ENCODE measurements at places on chromosomes 6 and 20.

GRCh38 chr6:145047891-145048290, 687.4 kb downstream of the EPM2A start:
- no peak for DNase-seq

DNA sequence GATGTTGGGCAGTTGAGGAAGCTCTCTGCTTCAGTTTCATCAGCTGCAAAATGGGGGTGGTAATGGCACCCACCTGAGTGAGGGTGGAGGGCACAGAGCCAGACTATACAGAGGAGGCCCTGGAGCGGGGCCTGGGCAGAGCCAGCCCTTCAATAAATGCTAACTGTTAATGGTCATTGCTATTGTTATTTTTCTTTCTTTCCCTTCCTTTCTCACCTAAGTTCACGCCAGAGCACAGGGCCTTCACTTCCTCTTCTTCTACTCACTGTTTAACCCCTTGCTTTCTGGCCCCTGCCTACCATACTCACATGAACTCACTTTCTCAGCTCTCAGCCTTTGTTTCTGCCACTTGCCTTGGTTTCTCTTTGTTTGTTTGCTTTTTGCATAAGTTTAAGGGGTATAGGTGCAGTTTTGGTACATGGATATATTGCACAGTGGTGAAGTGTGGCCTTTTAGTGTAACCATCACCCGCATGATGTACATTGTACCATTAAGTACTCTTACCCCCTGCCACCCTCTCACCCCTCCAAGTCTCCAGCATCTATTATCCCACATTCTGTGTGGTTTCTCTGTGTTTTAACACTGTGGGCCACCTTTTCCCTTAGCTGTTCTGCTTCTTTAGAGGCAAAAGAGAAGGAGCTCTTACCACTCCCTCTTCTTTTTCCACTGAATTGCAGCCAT, 7.5 kb upstream of the RREB1 start:
- DNase-seq, result no peak

GRCh38 chr6:74805916-74806696, 399.7 kb downstream of the COL12A1 start:
- DNase-seq, result no peak

- no peak for DNase-seq
Observed at GRCh38 chr20:48818481-48818987, 9.3 kb downstream of the PREX1 start.

DNA sequence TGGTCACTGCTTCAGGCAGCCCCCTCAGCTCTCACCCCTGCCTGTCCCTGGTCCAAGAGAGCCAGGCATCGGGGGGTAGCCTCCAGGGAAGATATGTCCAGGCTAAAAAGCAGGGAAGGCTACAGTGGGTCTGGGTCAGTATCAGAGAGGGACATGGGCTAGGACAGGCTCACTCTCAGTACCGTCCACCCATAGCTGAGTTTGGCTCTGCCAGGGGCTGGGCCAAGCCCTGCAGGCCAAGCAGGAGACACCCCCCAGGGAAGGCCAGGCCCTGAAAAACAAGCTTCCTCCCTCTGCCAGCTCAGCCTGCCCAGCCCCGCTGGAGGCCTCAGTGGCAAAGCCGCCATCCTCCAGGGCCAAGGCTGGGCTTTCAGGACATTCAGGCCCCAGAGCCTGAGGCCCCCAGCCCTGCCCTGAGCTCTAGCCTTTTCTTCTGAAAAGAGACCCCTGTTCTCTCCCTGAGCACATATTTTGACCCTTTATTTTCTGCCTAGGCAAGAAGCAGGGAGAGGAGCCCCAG, 28.6 kb upstream of the TGM2 start:
- DNase-seq, result no peak

- DNase-seq, result no peak
Observed at GRCh38 chr6:139174961-139175360, 40.1 kb downstream of the HECA start.

- DNase-seq, result no peak
Observed at GRCh38 chr6:162116902-162117525, 610.6 kb downstream of the PRKN start.

GRCh38 chr6:137084865-137085617, 40.3 kb upstream of the IL20RA start:
- DNase-seq, result no peak

- no peak for DNase-seq
Observed at GRCh38 chr6:35050757-35051330, 90.3 kb downstream of the TCP11 start.

- no peak for DNase-seq
Observed at GRCh38 chr6:143368426-143368825, 82.1 kb downstream of the ADAT2 start.

DNA sequence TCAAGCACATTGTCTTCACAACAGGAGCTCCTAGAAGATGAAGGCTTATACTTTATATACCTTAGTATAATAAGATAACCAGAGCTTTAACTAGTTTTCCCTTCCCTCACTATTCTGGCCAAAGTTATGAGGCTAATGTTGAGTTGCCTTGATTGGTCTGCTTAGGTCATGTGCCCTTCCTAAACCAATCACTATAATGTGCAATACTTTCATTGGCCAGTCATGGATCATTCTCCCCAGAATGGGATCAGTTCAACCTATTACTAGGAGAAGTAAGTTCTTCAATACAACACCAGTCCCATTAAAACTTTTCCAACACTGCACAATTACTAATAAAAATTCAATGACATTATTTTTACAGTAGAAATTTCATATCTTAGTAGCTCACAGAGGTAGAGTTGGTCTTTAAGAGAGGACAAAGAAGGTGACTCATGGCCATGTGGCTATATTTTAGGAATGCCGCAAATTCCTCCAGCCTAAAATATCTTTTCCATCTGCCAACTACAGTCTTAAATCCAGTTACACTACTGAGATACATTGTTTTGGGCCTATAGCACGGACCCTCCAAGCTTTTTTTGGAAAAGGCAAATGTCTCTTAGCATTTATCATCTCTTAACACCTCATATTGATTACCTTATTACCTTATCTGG, 12.5 kb upstream of the POU3F2 start:
- no peak for DNase-seq

DNA sequence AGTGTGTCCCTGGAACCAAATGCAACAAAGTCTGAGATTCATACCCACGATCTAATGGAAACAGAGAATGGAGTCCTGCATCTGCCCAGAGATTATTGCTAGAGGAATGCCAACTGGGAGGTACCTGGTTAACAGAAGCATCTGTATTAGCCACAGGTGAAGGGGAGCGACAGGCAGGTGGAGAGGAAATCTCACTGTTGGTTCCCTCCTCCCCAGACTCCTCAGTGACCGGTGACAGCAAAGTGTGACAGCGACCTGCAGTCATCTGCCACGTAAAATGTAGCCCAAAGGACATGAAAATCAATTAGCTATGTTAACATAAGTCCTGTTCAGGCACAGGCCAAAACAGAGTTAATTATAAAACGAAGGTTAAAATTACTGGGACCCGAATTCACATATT, 336.6 kb downstream of the SYNE1 start:
- DNase-seq, result no peak

GRCh38 chr6:18997375-18997826, 610.3 kb downstream of the RNF144B start:
- DNase-seq, result no peak

DNA sequence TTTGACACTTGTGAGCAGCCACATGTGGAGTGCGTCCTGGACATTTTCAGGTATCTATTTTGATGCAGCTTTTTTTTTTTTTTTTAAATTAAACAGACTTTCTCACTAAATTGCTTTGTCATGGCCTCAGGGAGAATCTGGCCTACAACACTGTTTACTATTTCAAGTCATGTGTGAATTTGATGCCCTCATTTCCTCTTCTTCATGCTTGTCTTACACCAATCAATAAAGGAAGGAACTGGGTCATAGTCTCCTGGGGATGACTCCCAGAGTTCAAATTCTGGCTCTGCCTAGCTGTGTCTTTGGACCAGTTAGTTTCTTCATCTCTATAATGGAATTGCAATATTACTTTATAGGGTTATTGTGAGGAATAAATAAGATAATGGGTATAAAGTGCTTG, 554.1 kb downstream of the PRKN start:
- no peak for DNase-seq

DNA sequence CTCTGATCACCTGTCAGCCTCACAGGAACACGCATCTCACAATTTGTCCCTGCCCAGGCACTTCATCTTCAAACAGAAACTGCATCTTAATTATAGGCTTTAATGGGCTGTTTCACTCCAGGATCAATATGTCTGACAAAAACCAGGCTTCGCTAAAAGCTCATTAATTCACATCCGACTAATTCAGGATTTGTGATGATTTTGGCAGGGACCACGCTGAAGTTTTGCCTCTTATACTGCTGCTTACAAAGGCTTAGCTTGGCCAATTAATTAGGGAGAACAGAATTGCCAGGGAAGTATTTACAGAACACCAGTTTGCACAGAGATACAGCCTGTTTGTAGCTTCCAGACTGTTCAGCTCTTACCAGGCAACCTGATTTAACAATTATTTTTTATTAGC, 541.0 kb upstream of the SPTLC3 start:
- DNase-seq, result peak; percentile 37

- DNase-seq, result no peak
Observed at GRCh38 chr20:53914781-53915445, 155.5 kb downstream of the BCAS1 start.

DNA sequence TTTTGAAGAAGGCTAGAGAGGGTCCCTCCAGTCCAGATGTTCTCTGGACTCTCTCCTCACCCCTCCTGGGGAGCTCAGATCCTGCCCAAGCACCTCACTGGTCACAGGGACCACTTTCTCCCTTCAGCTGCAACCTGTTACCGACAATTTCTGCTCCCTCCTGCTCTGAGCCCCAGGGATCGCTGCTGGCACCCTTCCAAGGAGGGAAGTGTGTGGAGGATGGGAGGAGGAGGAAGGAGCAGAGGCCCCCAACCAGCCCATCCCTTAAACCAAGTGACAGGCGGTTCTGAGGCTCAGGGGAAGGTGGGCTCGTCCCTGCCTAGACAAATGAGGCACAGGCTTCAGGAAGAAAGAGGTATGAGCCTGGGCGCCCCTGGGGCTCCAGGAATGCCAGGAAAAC, 13.9 kb downstream of the PMEPA1 start:
- no peak for DNase-seq

GRCh38 chr6:15620611-15621010, 42.2 kb downstream of the DTNBP1 start:
- no peak for DNase-seq

- no peak for DNase-seq
Observed at GRCh38 chr6:77466451-77467437, 3.5 kb upstream of the HTR1B start.

GRCh38 chr6:87118054-87118453, 23.1 kb upstream of the CGA start:
- DNase-seq, result no peak

- DNase-seq, result no peak
Observed at GRCh38 chr20:3044336-3044965, 1.0 kb downstream of the GNRH2 start.

DNA sequence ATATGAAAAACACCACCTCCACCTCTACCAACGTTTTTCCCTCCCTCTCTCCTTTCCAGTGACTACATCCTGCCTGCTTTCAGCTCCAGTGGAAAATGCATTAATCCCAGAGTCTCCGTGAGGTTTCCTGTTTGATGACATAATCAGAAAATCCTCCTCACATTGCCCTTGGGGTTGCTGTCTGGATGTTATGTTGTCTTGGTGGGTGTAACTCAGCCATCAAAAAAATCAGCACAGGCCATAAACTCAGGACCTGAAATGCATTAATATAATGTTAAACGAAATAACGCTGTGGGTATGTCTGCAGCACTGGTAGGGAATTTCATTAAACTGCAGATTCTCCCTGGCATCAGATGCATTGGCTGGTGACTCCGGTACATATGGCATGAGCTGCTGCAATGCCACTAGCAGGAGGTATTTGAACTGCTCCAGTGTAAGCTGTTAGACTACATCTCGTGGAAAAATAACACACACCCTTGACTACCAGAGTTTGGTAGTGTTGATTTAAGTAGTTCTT, 297.8 kb downstream of the PRL start:
- no peak for DNase-seq

DNA sequence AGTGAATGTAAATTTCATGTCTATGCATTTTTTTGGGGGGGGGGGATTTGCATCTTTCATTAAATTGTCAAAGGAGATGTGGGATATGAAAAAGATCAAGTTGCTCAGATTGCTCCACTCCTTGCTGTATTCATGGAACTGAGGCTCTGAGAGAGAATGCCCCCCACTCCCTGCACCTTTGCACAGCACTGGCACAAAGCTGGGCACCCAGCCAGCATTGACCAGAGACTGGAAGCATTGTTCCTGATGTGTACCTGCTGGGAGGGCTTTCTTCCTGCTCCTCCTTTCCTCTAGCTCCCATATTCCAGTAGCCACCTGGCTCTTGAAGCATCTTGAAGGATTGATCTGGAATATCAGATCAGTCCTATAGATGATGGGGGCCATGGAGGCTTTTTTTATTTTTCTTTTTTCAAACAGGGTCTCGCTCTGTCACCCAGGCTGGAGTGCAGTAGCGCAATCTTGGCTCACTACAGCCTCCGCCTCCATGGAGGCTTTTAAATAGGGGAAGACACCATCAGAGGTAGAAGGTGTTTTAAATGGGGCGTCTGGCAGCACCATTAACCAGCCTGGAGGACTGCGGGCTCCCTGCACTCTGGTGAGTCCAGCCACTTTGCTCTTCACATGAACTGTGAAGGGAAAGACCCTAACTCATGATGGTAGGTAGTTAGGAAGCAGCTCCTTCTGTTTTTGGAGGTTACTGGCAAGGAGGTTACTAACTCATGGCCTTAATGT, 10.9 kb downstream of the DUSP15 start:
- no peak for DNase-seq

- no peak for DNase-seq
Observed at GRCh38 chr6:134199848-134200606, 117.9 kb downstream of the SGK1 start.

- no peak for DNase-seq
Observed at GRCh38 chr6:36677059-36677749, 1.3 kb upstream of the CDKN1A start.

GRCh38 chr6:87641065-87641692, 51.2 kb downstream of the ORC3 start:
- no peak for DNase-seq

DNA sequence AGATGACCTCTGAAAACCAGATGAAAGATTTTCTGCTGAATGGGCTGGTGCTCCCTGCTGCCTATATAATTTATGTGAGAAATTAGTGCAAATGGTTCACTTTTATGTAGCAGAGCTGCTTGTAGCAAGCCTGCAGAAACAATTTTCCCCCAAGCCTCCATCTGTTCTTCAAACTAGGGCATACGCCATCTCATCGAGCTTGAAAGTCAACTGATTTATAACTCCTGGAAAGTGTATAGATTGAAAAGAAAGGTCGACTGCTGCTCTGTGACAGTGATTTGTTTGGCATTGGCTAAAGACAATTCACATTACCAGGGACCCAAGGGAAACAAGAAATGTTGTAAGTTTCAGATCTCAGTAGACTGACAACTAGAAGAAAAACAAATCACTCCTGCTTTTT, 93.3 kb downstream of the PACRG start:
- DNase-seq, result no peak

GRCh38 chr6:100171533-100172321, 177.7 kb upstream of the MCHR2 start:
- no peak for DNase-seq
